ENCODE measurements at places on chromosomes 2 and 18.

- no peak for DNase-seq
Measured at GRCh38 chr18:25544546-25545287, 192.8 kb upstream of the ZNF521 start.

DNA sequence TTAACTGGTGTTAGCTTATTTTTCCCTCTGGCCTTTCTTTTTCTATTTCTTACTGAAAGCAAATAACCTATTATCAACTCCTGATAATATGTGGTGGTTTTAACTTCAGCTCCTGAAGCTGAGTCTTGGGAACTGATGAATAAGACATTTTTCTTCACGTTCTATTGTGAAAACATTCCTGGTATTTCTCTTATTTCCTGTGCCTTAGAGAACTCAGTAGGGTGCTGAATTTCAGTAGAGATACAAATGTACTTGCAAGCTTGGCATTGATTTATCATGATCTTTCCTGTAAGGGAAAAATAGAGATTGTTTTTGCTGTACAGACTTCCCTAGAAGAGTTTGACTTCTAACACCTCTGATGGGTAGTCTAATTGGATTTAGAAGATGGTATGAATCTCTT lies 52.8 kb upstream of the DCC start:
- DNase-seq = no peak

DNA sequence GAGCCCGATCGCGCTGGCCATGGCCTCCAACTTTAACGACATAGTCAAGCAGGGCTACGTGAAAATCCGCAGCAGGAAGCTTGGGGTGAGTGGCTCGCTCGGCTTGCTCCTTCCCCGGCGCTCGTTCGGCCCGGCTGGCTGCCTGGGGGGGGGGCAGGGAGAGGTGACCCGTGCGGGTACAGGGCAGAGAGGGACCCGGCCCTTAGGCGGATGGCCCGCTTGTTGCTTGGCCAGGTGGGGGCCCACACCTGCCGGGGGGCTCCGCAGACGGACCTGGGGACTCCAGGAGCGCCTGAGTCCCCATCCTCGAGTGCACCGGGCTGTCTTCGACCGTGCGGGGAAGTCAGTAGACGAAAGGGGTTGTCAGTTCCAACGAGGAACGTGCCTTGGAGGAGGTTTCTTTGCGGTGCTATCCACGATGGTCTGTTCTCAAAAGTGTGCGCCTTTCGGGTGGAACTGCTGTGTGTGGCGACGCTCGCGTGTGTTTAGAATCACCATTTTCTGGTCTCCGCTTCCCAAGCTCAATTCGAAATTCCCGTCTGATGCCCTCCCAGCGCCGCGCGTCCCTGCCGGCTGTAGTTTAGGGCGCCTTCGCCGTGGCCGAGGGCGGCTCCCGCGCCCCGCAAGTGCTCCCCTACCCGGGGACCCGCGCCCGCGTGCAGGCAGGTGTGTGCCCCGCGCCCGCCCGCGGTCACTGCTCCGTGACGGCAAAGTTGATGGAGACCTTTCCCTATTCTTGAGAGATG lies 711 bp downstream of the DOK6 start:
- DNase-seq = no peak

DNA sequence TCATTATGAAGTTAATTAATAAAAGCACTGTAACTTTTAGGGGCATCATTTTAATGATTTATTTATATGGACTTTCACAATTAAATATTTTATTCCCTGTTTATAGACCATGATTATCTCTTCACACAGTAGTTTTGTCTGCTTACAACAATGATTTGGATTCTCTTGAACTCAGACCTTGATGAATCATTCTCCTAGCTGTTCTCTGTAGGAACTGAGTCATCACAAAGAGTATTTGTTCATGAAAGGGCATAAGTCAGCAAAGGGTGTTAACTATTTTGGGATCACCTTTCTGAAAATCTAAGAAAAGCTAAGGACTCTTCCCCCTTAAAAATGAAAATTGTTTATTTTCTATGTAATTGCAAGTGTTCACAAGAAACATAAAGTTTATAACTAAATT lies 461.1 kb upstream of the UBE2E3 start:
- DNase-seq = no peak

Data from SHP77 treated with DMSO at 0.1 percent for 48 hours (cell line).